Peyer's patch (tissue), 4 donors: ENCODE measurements at places on chromosomes 2 and 18. TPM values are rescaled to one million over a fixed set of nuclear protein-coding genes. Genes with fewer than 3 reads are reported as not detected.
A peak's percentile ranks its signal among the peaks of the same experiment; 100 is the strongest.

Gene ONECUT2
- total RNA-seq, result 0.09 TPM

Gene RAB12
- 32.4 TPM for total RNA-seq

Gene ASB18
- total RNA-seq, result not detected

Gene TMEM247
- not detected for total RNA-seq

Gene SLC25A52
- not detected for total RNA-seq

Gene TM4SF20
- total RNA-seq, result 4.1 TPM

Gene GALM
- 118 TPM for total RNA-seq

Gene PDE1A
- total RNA-seq, result 12.4 TPM

Gene ST6GAL2
- not detected for total RNA-seq

Gene PLGLB2
- 1.7 TPM for total RNA-seq

DNA sequence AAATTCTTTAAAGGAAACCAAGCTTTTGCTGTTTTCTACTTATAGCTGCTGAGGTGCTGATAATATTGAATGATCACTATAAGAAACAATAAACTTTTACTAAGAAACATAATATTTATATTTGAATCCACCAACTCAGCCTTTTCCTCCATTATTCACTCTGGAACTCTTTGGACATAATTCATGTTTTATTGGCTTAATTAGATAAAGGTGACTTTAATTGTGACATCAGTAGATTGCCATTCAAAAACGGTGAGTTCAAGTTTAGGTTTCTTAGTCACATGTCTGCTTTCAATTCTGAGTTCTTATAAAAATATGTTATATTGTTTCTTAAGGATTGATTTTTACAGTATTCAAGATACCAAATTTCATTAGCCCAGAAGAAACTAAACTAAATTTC, 24.0 kb downstream of the CCDC85A start:
- H3K36me3 ChIP-seq, result no peaks in the 10 kb centered on the region
- no peak overlapping the region for H3K27ac ChIP-seq
- no peaks in the 10 kb centered on the region for H3K4me1 ChIP-seq
- H3K27me3 ChIP-seq, result no peaks in the 10 kb centered on the region

DNA sequence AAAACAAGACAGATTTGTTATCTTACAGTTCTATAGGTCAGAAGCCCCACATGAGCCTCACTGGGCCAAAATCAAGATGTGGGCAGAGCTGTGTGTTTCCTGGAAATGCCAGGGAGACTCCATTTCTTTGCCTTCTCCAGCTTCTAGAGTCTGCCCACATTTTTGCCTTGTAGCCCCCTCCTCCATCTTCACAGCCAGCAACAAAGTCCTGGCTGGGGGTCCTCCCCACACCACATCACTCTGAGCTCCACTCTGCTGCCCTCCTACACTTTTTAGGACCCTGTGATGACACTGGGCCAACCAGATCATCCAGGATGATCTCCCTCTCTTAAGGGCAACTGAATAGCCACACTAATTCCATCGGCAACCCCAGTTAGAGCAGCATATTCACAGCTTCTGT, 34.3 kb downstream of the ASB1 start:
- no peak overlapping the region for H3K27ac ChIP-seq
- H3K27me3 ChIP-seq, result no peaks in the 10 kb centered on the region
- H3K36me3 ChIP-seq, result no peaks in the 10 kb centered on the region
- DNase-seq, result no peak
- no peak overlapping the region for H3K4me3 ChIP-seq

GRCh38 chr2:236093134-236093533, 75.1 kb downstream of the GBX2 start:
- DNase-seq, result no peak
- no peak overlapping the region for H3K27ac ChIP-seq
- no peaks in the 10 kb centered on the region for H3K27me3 ChIP-seq
- no peak overlapping the region for H3K4me3 ChIP-seq
- no peaks in the 10 kb centered on the region for H3K4me1 ChIP-seq

- H3K27ac ChIP-seq, result peak overlapping the region; percentile 59
- peaks cover 11% of the 10 kb centered on the region for H3K4me1 ChIP-seq
- no peak for DNase-seq
- H3K36me3 ChIP-seq, result no peaks in the 10 kb centered on the region
- H3K4me3 ChIP-seq, result no peak overlapping the region
These were observed 109.7 kb downstream of the B3GNT2 start for GRCh38 chr2:62305421-62306176.

- no peak for DNase-seq
- no peaks in the 10 kb centered on the region for H3K36me3 ChIP-seq
- no peak overlapping the region for H3K4me3 ChIP-seq
- no peaks in the 10 kb centered on the region for H3K27me3 ChIP-seq
These were observed 78.0 kb upstream of the SH3BP4 start for GRCh38 chr2:234873828-234874173.

GRCh38 chr2:39118786-39119499, 1.9 kb downstream of the SOS1 start:
- no peak for DNase-seq
- peak overlapping the region; percentile 93 for H3K4me3 ChIP-seq
- no peak overlapping the region for H3K27ac ChIP-seq
- no peaks in the 10 kb centered on the region for H3K36me3 ChIP-seq
- H3K4me1 ChIP-seq, result peaks cover 9% of the 10 kb centered on the region

- no peaks in the 10 kb centered on the region for H3K36me3 ChIP-seq
- no peaks in the 10 kb centered on the region for H3K4me1 ChIP-seq
- no peaks in the 10 kb centered on the region for H3K27me3 ChIP-seq
- H3K27ac ChIP-seq, result no peak overlapping the region
These were observed 948.5 kb downstream of the SLC4A3 start for GRCh38 chr2:220575963-220576362.

DNA sequence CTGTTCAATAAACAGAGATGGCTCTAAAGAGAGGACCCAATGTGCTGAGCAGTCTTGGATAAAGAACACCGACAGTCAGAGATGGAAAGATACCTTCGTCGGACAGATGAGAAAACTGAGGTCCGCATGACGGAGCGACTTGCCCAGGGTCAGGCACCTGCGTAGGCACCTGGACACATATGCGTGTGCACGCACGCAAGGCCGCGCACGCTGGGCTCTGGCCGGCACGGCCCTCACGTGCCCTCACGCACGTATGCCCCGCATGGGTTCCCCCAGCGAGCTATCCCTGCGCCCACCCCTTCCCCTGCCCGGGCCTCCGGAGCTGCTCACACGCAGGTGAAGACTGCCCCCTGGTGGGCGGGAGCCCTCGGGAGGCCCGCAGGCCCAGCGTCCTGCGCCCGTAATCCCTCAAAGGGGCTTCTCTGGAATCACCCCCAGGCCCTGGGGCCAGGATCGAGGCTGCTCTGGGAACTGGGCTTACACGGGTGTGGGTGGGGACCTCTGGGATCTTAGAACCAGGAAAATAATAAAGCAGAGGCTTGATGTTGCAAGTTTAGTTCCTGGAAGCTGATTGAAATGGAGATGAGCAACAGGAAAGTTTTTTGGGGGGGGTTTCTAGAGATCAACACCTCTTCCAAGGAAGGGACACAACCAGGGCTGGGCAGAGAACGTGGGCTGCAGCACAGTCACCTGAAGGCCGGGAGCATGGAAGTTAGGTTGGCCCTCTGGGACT, 246.3 kb downstream of the TNS1 start:
- H3K27me3 ChIP-seq, result no peaks in the 10 kb centered on the region
- no peak overlapping the region for H3K27ac ChIP-seq
- peak; percentile 75 for DNase-seq
- H3K4me3 ChIP-seq, result no peak overlapping the region

DNA sequence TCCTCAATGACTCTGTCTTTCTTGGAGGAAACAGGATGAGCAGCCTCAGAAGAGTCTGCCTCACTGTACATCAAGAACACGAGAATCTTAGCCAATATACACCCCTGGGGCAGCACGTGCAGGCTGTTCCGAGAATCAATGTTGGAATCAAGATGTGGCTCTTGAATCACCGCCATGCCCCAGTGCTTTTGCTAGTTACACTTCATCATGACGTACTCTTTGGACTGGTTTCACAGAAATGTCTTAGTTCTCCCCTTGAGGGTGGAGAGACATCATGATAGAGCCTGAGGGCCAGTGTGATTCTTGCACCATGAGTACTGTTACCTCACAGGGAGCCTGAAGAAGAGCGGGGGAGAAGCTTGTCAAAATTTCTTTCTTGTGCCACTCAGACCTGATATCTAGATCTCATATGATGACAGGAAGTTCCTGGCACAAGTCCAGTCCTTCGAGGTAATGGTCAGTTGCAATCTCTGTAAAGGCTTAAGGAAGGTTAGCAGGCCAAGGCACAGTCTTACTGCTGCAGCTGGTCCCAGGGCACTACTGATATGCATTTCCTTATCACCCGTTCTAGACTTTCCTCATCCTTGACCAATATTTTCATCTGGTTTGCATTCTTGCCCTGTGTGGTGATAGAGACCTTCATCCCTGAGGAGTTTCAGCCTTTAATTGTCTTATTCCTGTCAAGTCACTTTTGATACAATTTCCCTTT, 28.2 kb upstream of the STAT4 start:
- H3K4me3 ChIP-seq, result no peak overlapping the region
- no peak for DNase-seq
- peak overlapping the region; percentile 28 for H3K27ac ChIP-seq
- no peaks in the 10 kb centered on the region for H3K36me3 ChIP-seq

DNA sequence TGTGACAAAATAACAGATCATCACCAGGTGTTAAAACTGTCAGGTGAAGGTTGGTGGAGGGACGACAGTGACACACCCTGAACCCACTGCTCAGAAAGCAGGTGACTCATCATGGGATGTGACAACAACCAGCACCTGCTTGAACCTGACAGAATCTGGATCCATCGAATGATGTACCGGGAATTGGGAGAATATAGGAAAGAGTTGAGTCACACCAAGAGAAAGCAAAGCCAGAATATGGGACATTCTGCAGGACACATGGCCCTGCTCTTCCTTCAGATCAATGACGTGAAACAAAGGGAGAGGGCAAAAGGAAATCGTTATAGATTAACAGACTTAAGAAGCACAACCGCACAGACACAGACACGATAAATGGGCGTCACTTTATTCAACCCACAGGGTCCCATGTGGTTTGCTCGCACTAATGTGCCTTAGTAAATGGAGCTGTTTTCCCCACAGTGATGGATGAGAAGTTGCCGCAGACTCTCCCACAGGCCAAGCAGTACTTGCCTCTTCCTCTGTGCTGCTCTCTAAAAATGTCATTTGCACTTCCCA, 100.1 kb downstream of the CRACDL start:
- H3K36me3 ChIP-seq, result no peaks in the 10 kb centered on the region
- H3K27ac ChIP-seq, result peak overlapping the region; percentile 33
- DNase-seq, result peak; percentile 63
- no peaks in the 10 kb centered on the region for H3K27me3 ChIP-seq
- no peaks in the 10 kb centered on the region for H3K4me1 ChIP-seq

GRCh38 chr2:23145460-23145859, 239.5 kb upstream of the KLHL29 start:
- no peaks in the 10 kb centered on the region for H3K4me1 ChIP-seq
- H3K27me3 ChIP-seq, result no peaks in the 10 kb centered on the region
- no peak overlapping the region for H3K4me3 ChIP-seq
- no peaks in the 10 kb centered on the region for H3K36me3 ChIP-seq
- DNase-seq, result no peak

GRCh38 chr2:134491771-134492441, 226.9 kb downstream of the TMEM163 start:
- no peak overlapping the region for H3K27ac ChIP-seq
- no peak overlapping the region for H3K4me3 ChIP-seq
- no peaks in the 10 kb centered on the region for H3K27me3 ChIP-seq

- no peaks in the 10 kb centered on the region for H3K36me3 ChIP-seq
- H3K27ac ChIP-seq, result peak overlapping the region; percentile 49
- no peaks in the 10 kb centered on the region for H3K4me1 ChIP-seq
- no peak overlapping the region for H3K4me3 ChIP-seq
- DNase-seq, result no peak
- no peaks in the 10 kb centered on the region for H3K27me3 ChIP-seq
These were observed 48.2 kb upstream of the KDM3A start for GRCh38 chr2:86392873-86393518.

GRCh38 chr2:102114290-102114721, 28.2 kb upstream of the IL1R1 start:
- no peak overlapping the region for H3K4me3 ChIP-seq
- no peak overlapping the region for H3K27ac ChIP-seq
- H3K4me1 ChIP-seq, result no peaks in the 10 kb centered on the region
- DNase-seq, result no peak
- no peaks in the 10 kb centered on the region for H3K27me3 ChIP-seq
- H3K36me3 ChIP-seq, result no peaks in the 10 kb centered on the region

GRCh38 chr2:164661349-164661748, 40.1 kb upstream of the GRB14 start:
- no peak overlapping the region for H3K4me3 ChIP-seq
- no peak for DNase-seq
- no peak overlapping the region for H3K27ac ChIP-seq
- H3K36me3 ChIP-seq, result no peaks in the 10 kb centered on the region
- no peaks in the 10 kb centered on the region for H3K4me1 ChIP-seq

DNA sequence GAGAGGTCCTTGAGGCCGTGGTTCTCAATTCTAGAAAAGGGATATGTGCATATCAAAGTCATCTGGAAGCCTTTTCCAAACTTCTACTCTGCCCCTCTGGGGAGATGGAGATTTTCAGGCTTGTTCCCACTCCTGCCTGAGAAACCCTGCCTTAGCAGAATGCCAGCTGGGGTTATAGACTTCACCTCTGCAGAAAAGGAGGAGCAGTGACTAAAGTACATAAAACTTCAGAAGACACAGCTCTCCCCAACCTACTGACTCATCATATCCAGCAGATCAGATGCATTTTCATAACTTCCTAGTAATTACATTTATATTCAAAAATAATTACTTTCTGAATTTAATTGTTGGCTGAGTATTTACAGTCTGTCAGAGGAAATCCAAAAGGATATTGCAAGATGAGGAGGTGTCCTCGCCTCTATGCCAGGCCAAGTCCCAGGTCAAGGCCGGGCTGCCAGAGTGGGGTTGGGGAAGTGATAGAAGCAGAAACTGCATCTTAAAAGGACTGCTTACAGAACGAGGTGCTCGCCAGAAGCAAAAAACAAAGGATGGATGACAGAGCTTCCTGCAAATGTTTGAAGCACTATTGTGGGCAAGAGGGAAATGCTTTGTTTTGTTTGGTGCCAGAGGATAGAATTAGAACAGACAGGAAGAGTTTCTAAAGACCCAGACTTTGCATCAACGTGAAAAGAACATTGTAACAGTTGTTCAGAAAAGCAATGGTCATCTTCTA, 75.6 kb upstream of the APCDD1 start:
- no peak overlapping the region for H3K4me3 ChIP-seq
- H3K36me3 ChIP-seq, result no peaks in the 10 kb centered on the region
- DNase-seq, result no peak
- no peaks in the 10 kb centered on the region for H3K4me1 ChIP-seq

GRCh38 chr2:106581755-106582147, 94.6 kb downstream of the CD8B2 start:
- peak overlapping the region; percentile 47 for H3K4me3 ChIP-seq
- DNase-seq, result no peak
- no peaks in the 10 kb centered on the region for H3K27me3 ChIP-seq
- no peaks in the 10 kb centered on the region for H3K4me1 ChIP-seq
- H3K36me3 ChIP-seq, result no peaks in the 10 kb centered on the region

DNA sequence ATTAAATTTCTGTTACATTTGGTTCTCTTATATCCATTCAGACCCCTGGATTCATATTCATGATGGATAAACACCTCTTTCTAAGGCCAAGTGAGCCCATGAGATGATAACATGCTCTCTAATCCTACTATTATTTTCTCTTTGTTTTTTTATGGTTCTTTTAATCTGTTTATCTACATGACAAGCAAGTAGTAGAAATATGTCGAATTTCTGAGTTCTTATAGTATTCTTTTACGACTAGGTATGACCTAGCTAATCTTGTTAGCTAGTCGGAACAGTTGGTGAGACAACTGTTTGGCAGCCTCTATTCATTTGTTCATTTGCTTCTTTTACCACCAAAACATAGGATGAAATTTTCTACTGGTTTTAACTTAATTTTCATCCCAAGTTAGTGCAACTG, 98.1 kb upstream of the SCG2 start:
- H3K4me3 ChIP-seq, result no peak overlapping the region
- no peaks in the 10 kb centered on the region for H3K4me1 ChIP-seq
- no peaks in the 10 kb centered on the region for H3K27me3 ChIP-seq

GRCh38 chr2:231617059-231617926, 24.6 kb downstream of the TEX44 start:
- peak overlapping the region; percentile 0 for H3K27ac ChIP-seq
- H3K27me3 ChIP-seq, result no peaks in the 10 kb centered on the region
- no peaks in the 10 kb centered on the region for H3K36me3 ChIP-seq
- H3K4me3 ChIP-seq, result no peak overlapping the region
